Stimulated activated CD4-positive, alpha-beta T cell treated with anti-CD3 and anti-CD28 coated beads, Interleukin-15, amount 100 ng/mL, for 1 hour (primary cell): ENCODE measurements at places on chromosomes 4 and X.

GRCh38 chr4:69832326-69833030 is 27.5 kb downstream of the SULT1E1 start:
- no peak for DNase-seq

DNA sequence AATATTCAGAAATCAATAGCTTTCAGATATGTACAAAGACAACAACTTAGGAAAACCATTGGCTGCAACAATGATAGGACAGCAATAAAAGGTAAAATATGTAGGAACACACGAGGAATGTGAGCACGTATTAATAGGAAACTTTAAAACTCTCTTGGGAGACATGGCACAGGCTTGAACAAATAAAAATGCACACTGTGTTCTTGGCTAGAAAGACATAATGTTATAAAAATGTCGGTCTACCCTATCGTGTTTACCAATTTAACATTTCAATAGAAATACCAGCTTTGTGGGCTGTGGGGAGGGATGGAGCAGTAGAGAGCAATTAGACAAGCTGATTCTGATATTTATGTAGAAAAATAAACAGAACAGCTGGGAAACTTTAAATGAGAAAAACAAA is 69.0 kb upstream of the FAM9B start:
- DNase-seq = no peak

GRCh38 chr4:148445860-148446330 is 3.7 kb upstream of the NR3C2 start:
- no peak for DNase-seq

- DNase-seq = no peak
Measured at GRCh38 chr4:98267498-98267897, 6.3 kb downstream of the RAP1GDS1 start.

DNA sequence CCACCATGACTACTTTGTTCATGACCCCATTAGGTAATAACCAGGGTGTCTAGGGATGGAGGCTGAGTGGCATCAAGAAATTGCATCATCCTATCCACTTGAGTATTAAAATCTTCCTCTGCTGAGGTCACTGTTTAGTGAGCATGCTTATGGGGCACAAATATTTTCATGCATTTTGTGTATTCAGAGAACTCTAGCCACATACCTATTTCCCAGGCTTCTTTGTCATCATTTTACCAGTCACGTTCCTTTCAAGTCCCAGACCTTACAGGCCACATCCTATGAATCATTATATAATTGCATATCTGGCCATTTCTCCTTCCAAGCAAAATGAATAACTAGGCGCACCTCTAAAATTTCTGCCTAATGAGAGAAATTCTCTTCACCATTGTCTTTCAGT is 1882.9 kb upstream of the AGA start:
- DNase-seq = no peak

DNA sequence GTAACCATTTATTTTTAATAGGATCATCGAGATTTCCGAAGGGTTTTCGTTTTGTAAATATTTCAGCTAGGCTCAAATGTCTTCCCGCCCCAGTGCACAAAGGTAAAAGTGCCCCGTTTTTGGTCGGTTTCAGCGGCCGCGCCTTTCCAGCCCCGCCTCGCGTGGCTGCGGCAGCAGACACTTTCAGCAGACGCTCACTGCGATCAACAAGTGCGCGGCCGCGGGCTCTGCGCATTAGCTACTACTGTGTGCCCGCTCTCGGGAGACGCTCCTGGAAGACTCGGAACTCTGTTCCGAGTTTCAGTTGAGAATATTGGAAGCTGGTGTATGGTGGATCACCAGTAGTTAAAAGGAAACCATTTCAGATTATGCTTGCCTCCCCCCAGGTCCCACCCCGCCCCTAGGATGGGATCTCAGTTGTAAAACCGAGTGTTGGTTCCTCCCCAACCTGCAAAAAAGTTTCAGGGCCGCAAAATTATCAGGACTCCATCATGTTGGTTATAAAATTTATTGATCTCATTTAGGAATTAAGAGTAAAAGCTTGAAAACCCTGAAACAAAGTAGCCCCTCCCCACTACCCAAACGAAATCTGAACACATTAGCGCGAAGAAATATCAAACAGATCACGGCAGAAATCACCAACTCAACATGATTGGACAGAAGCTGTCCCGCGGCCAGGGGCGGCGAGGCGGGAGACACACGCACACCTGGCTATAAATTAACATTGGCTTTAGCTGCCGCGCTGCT is 2.2 kb downstream of the SOX3 start:
- no peak for DNase-seq

DNA sequence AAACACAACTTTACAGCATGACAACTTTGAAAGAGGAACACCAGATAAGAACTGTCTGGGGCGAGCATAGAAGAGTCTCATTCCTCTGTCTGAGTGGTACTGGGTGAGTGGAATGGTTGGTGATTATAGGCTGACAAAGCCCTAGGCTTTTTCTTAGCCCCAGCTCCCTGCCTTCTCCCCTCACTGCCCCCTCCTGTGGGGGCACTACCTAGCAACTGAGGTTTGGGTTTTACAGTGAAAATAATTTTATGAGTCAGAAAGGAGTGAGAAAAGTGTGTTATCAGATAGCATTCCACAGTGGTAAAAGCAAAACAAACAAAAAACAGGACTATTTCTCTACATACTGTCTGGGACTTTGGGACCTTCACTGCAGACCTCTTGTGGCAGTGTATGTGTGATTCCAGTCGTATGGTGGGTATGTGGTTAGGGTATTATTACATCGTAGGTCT is 10.5 kb upstream of the TMEM165 start:
- no peak for DNase-seq

- DNase-seq = no peak
Measured at GRCh38 chr4:102778720-102779119, 18.0 kb upstream of the MANBA start.

- DNase-seq = no peak
Measured at GRCh38 chrX:10433296-10433965, 187.0 kb downstream of the MID1 start.

GRCh38 chr4:8897251-8898167 is 25.9 kb upstream of the HMX1 start:
- no peak for DNase-seq

DNA sequence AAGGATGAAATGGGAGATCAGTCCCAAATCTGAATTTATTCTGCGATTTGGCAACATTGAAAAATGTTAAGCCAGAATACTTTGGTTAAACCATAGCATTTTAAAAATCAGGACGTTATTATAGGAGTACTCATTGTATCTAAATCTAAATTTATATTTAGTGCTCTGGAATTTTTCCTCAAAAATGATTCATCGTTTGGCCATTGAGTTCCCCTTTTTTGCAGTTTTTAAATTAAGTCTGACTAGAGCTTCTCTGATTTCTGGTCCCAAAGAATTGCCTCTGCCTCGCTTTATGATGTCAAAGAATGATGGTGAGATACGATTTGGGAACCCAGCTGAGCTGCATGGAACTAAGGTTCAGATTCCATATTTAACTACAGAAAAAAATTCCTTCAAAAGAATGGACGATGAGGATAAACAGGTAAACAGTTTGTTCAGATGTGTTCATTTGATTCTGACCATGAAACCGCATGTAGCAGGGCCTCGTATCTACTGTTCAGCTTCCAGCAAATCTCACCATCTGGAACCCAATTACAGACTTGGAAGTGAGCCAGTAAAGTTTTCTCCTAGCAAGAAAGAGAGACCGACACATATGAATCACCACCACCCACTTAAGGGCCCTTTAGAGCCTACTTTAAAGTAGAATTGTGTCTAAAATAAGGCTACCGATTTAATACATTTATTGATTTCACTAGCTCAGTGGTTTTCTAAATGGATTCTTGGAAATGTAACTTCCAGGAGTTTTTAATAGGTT is 75.6 kb downstream of the REPS2 start:
- DNase-seq = no peak

- no peak for DNase-seq
Measured at GRCh38 chr4:115228851-115229250, 115.4 kb upstream of the NDST4 start.

- no peak for DNase-seq
Measured at GRCh38 chr4:23737571-23737970, 152.3 kb downstream of the PPARGC1A start.

DNA sequence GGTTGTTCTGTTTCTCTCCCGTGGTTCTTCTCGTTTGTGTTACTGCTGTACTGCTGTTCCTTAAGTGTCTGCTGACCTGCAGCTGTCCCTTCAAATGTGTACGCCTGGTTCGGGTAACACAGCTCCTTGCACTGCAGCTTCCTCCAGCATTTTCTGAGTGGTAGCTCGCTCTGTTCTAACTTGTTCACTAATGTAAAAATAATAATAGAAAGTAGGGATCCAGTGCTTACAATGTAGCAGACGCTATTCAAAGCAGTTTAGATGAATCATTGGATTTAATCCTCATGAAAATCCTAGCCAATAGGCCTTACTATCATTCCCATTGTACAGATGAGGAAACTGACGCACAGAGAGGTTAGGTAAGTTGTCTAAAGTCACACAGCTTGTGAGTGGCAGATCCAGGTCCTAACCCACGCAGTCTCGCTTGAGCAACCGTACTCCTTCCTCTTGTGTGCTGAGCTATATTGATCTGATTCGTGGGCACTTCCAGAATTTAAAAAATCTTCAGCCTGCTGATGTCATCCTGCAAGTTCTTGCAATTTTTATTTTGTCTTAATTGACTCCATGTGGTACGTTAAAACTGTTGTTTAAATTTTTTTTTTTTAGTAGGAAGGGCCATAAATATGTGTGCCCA is 448.2 kb upstream of the FAT1 start:
- no peak for DNase-seq

GRCh38 chr4:72432282-72432681 is 136.7 kb downstream of the ADAMTS3 start:
- DNase-seq = no peak

- DNase-seq = no peak
Measured at GRCh38 chr4:133102612-133103409, 46.3 kb upstream of the PCDH10 start.

DNA sequence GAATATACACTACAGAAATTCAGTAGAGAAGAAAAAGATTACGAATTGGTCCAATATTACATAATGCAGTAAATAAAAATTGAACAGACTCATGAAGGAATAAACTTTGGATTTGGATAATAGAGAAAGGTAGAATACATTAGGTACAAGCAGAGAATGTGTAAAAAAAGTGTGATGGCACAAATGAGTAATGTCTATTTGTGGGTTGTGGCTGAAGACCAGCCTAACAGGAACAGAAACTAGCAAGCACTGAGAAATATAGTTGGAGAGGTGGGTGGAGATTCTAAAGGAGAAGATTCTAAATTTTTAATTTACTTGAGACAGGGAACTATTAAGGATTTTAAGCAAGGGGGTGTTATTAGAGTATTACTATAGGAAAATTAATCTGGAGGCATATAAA is 15.2 kb upstream of the CLOCK start:
- no peak for DNase-seq

- no peak for DNase-seq
Measured at GRCh38 chrX:65679071-65679540, 11.7 kb downstream of the MSN start.

DNA sequence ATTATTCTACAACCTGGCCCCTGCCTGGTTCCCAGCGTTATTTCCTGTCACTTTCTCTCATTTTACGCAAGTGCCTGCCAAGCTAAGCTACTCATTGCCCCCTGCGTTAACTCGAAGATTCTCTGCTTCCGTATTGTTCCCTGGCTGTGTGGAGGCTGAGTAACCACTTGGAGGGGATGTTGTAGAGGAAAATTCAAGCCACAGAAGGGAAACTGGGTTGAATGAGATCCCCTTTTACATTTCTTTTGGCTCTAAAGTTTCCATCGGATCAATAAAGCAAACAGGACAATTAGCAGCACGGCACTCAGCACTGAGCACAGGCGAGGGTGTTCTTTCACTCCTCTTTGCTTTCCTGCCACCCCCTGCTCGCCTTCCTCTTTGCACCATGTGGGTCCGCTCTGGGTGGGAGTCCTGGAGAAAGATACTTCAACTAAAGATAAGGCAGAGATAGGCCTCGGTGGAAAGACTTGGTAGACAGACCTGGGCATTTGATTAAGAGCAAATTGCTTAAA is 4.2 kb upstream of the TMSB4X start:
- DNase-seq = no peak

DNA sequence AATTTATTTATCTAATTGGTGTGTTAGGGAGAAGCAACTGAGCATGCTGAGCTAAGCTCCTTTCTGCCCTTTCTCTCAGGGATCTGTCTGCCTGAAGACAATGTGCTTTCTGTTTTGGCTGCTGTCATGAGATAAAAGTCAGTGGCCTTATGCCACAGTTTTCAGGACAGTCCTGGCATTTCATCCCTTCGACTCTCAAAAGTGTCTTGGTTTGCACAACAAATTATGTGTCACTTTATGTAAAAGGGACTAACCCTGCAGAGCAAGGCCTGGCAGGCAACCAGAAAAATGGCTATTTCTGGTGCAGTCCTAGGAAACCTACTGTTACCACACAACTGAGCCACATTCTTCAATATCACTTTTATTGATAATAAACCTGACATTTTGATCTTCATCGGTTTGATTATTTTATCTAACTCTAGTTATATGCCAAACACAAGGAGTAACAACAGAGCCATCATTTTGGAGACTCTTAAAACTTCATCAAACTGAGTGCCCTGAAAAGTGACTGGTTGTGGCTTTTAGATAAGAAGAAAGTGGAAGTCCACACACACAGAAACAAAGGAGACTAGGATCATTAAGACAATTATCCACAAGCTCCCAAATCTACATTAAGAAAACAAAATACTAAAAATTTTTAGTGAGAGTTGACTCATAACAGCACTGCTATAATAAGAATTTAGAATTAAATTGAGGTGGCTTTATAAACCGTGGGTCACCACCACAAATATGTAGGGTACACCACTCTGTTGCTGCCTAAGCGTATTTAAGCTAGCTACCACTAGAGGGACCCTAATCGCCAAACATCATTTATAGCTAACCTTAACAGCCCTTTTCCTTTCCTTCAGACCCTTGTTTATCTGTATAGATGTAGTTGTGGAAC is 95.9 kb upstream of the PTPN13 start:
- no peak for DNase-seq

GRCh38 chr4:138298431-138298830 is 56.3 kb upstream of the SLC7A11 start:
- DNase-seq = no peak

DNA sequence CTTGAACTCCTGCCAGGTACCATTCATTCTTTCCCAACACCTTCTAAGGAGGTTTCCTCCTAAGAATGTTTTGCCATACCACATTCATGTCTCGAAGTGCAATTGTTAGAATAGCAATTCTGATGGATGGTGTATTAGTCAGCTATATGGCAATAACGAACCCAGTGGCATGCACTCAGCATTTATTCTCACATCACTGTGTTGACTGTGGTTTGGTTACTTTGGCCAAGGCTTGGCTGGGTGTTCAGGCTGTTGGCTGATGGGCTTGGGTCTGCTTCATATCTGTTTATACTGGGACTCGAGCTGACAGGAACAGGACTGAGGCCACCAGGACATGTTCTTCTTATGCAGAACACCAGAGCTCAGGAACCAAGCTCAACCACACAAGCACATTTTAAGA is 31.7 kb downstream of the PSAPL1 start:
- no peak for DNase-seq
